ENCODE measurements at places on chromosomes 1 and 21. TPM values are rescaled to one million over a fixed set of nuclear protein-coding genes. Genes with fewer than 3 reads are reported as not detected.
A peak's percentile ranks its signal among the peaks of the same experiment; 100 is the strongest.

DNA sequence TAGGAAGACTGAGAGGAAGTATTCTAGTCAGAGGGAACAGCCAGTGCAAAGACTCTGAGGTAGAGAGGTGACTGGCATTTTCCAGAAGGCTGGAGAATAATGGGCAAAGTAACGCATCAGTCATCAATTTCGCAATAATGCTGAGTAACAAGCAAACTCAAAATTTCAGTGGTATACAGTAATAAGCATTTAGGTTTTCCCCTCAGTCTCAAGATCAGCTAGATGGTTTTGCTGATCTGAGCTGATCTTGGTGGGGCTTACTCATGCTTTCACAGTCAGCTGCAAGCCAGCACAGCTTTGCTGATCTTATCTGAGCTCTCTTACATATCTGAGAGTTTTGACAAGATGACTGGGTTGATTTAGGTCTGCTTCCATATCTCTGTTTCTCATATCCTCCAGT, 108.7 kb downstream of the TSEN15 start:
- H3K27me3 ChIP-seq = no peaks in the 10 kb centered on the region
- peaks cover 18% of the 10 kb centered on the region for H3K4me1 ChIP-seq
- no peak overlapping the region for H3K4me3 ChIP-seq

- H3K27me3 ChIP-seq = no peaks in the 10 kb centered on the region
- no peaks in the 10 kb centered on the region for H3K4me1 ChIP-seq
- no peak overlapping the region for H3K27ac ChIP-seq
Measured at GRCh38 chr1:51253691-51254090, 17.6 kb downstream of the RNF11 start.

DNA sequence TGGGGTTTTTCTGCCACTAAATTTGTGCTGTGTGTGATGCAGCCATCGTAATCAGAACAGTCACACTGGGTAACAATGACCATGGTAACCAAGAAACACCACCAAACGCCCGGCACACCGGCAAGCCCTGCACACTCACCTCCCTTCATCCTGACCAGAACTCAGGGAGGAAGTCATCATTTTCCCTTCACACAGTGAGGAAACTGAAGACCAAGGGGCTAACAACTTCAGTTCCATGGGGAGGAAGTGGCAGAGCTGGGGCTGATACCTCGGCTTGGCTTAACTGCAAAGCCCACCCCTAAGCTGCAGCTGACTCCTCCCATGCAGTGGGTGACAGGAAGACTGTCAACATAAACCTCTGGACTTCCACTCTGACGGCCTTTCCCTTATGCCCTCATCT, 69.3 kb upstream of the BCAR3 start:
- H3K4me1 ChIP-seq = peaks cover 39% of the 10 kb centered on the region
- no peak for DNase-seq
- peak overlapping the region; percentile 25 for H3K27ac ChIP-seq
- no peaks in the 10 kb centered on the region for H3K36me3 ChIP-seq
- H3K4me3 ChIP-seq = no peak overlapping the region

GRCh38 chr1:15953791-15954241, 22.1 kb downstream of the ZBTB17 start:
- no peak overlapping the region for H3K4me3 ChIP-seq
- no peaks in the 10 kb centered on the region for H3K27me3 ChIP-seq
- peaks cover 93% of the 10 kb centered on the region for H3K4me1 ChIP-seq
- H3K36me3 ChIP-seq = no peaks in the 10 kb centered on the region
- H3K27ac ChIP-seq = peak overlapping the region; percentile 86
- DNase-seq = no peak

BCL2L15 gene
- 1.4 TPM for total RNA-seq

DNA sequence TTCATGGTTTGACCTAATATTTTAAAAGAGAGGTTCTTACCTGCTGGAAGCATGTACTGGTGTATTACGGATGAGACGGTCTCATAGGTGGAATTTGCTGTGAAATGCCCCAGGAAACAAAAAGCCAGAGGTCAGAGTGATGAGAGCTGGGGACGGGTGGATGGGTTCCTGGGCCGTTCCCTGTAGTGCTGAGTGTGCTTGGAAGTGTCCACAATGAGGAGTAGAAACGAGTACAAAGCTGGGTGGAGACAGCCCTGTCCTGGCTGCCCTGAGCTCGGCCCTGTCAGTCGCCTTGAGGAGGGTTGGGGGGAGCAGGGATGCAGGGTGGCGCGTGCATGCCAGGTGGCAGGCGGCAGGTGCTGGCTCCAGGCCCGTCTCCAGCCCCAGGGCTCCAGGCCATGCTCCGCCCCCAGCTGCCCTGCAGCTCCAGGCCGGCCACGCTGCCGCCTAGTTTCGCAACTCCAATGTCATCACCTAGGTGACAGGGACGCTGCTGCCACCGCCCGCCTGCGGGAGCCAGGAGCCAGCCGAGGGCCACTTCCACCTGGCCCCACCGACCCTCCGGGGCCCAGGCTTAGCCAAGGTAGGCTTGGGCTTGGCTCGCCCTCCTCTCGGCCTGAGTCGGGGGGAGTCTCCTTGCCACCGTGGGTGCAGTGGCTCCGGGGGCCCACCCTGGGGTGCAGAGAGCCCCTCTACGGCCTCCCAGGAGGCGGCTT, 16.4 kb downstream of the TP73 start:
- peak; percentile 95 for DNase-seq
- H3K27ac ChIP-seq = no peak overlapping the region
- no peaks in the 10 kb centered on the region for H3K36me3 ChIP-seq
- H3K4me1 ChIP-seq = peaks cover 11% of the 10 kb centered on the region
- peak overlapping the region; percentile 29 for H3K4me3 ChIP-seq

NHLH1 gene
- total RNA-seq = not detected

DNA sequence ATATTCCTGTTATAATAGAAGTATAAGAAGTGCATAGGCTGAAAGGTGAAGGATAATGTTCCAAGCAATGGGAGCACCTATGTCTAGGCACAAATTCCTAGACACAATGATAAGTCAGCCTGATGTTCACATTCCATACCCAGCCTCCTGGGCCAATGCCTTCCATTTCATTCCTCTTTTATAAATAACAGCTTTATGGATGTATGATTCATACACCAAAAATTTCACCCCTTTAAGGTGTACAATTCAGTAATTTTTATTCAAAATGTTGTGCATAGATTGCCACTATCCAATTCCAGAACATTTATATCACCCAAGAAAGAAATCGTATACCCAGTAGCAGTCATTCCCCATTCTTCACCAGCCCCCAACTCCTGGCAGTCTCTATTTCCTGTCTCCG, 118.8 kb downstream of the BRINP2 start:
- no peaks in the 10 kb centered on the region for H3K36me3 ChIP-seq
- no peaks in the 10 kb centered on the region for H3K27me3 ChIP-seq
- no peak overlapping the region for H3K4me3 ChIP-seq
- H3K27ac ChIP-seq = no peak overlapping the region

ZNF593OS gene
- total RNA-seq = not detected
